ENCODE measurements at places on chromosomes 6 and 20. TPM values are rescaled to one million over a fixed set of nuclear protein-coding genes. Genes with fewer than 3 reads are reported as not detected.

DNA sequence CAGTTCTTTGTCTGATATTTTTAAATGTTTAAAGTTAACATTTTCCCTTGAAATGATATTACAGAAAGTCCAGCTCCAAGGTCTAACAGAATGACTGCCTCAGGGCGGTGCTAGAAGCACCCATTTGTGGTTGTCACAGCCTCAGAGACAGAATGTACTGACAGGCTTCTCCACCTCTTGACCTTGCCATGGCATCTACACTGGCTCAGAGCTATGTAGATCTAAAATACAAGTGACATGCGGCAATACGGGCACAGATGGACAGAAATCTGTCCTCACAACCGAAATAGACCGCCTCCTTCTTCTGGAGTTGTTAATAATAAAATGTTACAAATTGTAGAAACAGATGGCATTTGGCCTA lies 167.2 kb upstream of the THEMIS start:
- no peak for DNase-seq

ARMC2 gene
- 0.83 TPM for total RNA-seq

GRCh38 chr20:58360936-58361335 lies 28.1 kb upstream of the VAPB start:
- no peak for DNase-seq

ABT1 gene
- total RNA-seq, result 26.1 TPM

DNA sequence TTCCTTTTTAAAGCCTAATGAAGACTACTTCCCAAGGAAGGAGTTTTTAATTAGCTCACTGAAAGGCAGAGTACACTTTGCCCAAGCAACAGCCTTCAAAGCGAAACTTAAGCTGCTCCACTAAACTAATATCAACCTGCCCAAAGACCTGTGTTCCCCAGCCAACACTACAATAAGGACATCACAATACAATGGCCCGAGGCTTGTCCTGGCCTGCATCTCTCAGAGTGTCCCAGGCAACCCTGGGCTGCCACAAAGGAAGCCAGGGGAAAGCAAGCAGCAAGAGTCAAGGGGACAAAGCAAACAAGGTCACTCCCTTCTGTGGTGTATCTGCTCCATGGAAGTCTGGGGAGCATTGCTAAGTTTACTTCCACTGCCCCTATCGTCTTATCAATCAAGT lies 52.3 kb downstream of the PIGU start:
- DNase-seq, result no peak

- DNase-seq, result no peak
Observed at GRCh38 chr6:170158296-170159021, 132.4 kb downstream of the DLL1 start.

LY86 gene
- 0.61 TPM for total RNA-seq

- DNase-seq, result no peak
Observed at GRCh38 chr20:2314759-2315439, 19.1 kb downstream of the TGM3 start.

- no peak for DNase-seq
Observed at GRCh38 chr20:50003253-50003656, 20.5 kb downstream of the SNAI1 start.

- no peak for DNase-seq
Observed at GRCh38 chr6:86871681-86872080, 65.6 kb upstream of the HTR1E start.

DNA sequence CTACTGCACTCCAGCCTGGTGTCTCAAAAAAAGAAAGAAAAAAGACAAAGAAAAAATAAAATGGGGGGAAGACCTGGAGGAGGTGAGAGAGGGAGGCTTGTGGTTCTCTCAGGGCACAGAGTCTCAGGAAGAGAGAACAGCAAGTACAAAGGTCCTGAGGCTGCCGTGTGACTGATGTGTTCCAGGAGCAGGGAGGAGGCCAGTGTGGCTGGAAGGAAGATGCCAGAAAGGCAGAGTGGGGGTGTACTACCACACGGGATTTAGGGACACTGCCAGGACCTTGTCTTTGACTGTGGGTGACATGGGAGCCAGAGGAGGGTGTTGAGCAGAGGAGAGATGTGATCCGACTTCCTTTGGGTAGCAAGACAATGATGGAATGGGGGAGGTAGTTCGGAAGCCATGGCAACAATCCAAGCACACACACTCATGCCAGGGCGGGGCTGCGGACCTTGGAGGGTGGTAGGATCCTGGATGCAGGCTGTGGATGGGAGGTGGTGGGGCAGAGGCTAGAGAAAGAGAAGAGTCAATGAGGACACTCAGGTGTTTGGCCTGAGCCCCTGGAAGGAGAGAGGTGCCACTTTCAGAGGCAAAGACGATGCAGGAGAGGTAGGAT lies 136.4 kb upstream of the PTPN1 start:
- DNase-seq, result no peak

EYS gene
- not detected for total RNA-seq

- DNase-seq, result no peak
Observed at GRCh38 chr6:142737368-142738034, 207.5 kb downstream of the HIVEP2 start.

DNA sequence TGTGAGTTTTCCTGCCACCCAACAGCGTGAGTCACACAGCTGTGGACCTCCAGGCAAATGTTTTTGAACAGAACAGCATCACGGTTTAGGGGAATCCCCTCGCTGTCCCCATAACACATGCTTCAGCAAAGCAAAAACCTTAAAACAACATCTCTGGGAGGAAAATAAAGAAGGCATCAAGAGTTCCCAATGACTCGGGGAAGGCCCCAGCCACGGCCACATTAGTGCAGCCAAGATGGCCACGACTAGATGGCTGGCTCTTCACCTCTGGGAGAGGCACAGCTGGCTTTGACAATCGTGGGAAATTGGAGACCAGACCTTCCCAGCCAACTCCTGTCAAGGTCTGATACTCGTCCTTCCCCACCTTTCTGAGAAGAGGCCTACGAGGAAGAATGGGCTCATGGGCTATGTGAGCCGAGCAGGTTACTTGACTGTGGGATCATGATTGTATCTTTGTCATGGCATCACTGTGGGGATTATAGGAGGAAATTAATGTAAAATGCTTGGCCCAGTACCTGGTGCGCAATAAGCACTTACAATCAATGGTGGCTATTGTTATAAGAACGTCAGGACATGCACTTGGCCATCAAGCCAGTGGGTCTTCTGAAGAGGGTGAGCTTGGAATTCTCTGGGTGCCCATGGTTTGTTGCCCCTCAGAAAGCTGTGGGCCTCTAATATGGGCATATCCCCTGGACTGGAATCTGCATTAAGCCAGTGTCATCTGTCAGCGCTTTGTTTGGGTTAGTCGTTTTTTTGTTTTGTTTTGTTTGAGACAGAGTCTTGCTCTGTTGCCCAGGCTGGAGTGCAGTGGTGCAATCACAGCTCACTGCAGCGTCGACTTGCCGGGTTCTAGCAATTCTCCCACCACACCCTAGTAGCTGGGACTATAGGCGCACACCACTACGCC lies 43.6 kb downstream of the FGD2 start:
- peak; percentile 94 for DNase-seq

DNA sequence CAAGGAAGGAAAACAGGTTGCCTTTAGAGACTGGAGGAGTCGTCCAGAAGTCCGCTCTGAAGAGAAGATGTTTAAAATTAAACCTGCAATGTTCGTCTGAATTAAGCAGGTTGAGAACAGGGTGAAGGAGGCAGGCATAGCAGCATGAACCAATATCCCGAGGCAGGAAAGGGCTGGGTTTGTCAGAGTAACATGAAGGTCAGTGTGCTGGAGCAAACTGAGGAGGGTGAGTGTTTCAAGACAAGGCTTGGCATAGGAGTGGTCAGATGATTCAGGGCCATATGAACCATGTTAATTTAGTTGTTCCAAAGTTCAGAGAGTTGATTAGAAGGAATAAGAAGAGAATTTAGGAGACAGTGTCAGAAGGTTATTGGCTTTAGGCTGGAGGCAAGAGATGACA lies 93.3 kb downstream of the UTRN start:
- no peak for DNase-seq

- peak; percentile 56 for DNase-seq
Observed at GRCh38 chr6:167750956-167751358, 75.8 kb upstream of the AFDN start.

GRCh38 chr20:47875297-47876025 lies 90.2 kb upstream of the SULF2 start:
- no peak for DNase-seq

ECT2L gene
- total RNA-seq, result not detected

- DNase-seq, result no peak
Observed at GRCh38 chr6:81988446-81988845, 236.0 kb upstream of the TENT5A start.

GRCh38 chr6:122258839-122259238 lies 140.6 kb upstream of the HSF2 start:
- DNase-seq, result no peak

HLA-DQB1 gene
- 48.6 TPM for total RNA-seq

DNA sequence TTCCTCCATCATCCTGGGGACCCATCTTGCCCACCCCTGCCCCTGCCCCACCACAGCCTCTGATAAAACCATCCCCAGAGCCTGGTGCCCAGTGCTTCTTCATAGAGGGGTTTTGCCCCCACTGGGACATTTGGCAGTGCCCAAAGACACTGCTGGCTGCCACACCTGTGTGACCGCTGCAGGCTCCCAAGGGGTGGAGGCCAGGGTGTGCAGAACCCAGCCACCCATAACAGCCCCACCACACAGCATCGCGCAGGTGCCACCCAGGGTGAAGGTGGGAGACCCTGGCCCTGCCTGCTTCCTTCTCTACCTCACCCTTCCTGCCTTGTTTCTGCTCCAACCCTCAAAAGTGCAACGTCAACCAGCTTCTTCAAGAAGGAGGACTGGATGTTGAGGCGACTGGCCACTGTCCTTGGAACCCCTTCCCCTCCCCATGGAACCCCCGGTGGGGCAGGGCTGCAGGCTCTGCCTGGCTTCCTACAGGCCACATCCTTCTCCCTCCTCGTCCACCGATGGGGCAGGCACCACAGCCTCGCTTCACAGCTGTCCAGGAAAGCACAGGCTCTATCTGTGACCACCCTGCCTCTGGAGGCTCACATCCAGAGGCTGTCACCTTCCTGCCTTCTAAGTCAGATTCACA lies 79.2 kb upstream of the MPC1 start:
- no peak for DNase-seq

DNA sequence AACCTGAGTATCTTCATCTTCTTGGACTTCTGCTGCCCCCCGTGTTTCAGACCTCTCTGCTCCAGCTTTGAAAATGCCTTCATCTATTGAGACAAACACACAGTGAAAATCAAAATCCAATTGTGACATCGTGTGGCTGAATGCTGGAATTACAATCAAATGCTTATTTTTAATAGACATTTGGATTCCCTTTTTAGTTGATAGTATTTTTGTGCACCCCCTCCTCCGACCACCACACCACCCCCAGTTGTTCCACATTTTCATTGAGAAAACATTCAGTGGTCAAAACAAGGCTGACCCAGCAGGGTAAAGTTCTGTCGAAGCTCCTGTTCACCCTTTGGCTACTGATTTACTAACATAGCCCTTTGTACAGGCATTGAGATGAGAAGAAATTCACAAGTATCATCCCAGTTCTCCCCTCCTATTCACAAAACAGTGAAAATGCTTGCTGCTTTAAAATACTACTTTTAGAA lies 79.0 kb downstream of the NRSN1 start:
- no peak for DNase-seq

CYP21A2 gene
- total RNA-seq, result not detected

DNA sequence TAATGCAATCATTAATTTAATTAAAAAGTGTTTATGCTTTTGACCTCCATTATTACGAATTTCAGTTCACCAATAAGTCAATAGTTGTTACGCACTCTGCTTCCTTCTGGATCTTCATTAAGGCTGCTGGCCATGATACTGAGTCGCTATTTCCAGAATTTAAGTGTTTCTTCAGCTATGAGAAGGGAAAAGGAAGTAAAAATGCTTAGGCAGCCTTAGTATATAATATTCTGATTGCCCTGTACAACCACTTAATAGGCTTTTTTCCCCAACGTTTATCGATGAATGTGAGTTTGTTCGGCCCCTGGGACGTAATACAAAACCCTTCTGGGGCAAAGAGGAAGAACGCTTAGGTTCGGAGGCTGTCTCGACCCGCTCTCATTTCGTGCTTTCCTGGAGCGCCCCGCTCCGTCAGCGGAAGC lies 644 bp downstream of the OARD1 start:
- DNase-seq, result no peak

TMEM63B gene
- total RNA-seq, result 21.2 TPM

DNA sequence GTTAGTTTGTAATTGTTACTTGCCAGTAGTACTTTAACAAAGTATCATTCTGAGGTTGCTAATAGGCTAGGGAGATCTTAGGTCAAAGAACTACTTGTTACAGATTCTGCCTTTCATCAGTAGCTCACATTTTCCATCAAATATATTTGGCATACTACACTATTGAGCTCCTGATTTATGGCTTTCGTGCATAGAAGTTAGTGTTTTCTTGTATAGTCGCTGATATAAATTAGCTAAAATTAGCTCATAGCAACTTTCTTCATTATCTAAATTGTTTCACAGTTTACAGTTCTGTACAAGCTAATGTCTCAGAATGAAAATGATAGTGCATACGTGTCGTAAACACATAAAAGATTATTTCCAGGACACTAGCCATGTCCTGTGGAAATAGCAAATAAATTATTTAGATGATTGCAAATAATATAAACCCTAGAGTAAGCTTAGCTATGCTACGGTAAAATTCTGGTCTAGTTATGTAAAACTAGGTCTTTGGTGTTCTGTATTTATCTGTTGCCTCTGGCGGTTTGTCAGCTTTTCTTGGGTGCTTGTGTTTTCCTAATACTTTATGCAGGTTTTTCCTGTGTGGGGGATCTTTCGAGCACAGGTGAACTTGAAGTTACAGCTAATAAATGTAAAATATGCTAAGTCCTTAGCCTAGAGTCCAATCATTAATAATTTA lies 15.1 kb downstream of the PDE7B start:
- no peak for DNase-seq

NNAT gene
- 0.53 TPM for total RNA-seq

CCN6 gene
- not detected for total RNA-seq

NR2E1 gene
- not detected for total RNA-seq

All from natural killer cell treated with Interleukin-12 subunit alpha and Interleukin-12 subunit beta and Interleukin-15 and Interleukin-18, amount 100 ng/mL, for 72 hours (primary cell).